ENCODE measurements at places on chromosomes 13 and 19. TPM values are rescaled to one million over a fixed set of nuclear protein-coding genes. Genes with fewer than 3 reads are reported as not detected.

The F10 gene
- total RNA-seq = 41.0 TPM

DNA sequence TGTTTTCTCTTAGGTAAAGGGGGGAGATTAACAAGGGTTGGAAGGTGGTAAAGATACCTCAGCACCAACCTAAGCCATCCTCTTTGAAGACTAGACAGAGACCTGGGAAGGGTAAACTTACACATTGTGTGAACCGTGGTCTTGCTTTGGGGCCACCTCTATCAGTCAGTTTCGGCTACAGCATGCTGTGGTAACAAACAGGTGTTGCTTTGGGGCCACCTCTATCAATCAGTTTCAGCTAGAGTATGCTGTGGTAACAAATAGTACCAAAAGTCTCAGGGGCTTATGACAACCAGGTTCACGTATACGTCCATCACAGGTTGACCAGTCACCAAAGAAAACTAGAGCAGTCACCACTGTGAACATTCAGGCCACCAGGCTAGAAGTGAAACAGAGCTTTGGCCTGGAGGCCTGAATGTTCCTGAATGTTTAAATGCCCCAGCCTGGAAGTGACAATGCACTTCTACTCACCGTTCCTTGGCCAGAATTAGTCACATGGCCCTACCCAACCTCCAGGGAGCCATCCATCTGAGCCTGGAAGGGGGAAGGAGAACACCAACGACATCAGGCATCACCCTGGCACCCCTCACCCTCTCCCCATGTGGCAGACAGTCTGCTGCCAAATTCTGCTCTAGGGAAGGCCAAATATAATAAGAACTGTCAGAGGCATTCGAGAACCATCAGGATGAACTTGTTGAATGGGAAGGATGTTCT is 3.8 kb downstream of the FXYD7 start:
- no peak overlapping the region for H3K4me3 ChIP-seq
- peaks cover 38% of the 10 kb centered on the region for H3K27me3 ChIP-seq
- H3K36me3 ChIP-seq = no peaks in the 10 kb centered on the region
- H3K4me1 ChIP-seq = peaks cover 19% of the 10 kb centered on the region
- no peak overlapping the region for H3K27ac ChIP-seq

DNA sequence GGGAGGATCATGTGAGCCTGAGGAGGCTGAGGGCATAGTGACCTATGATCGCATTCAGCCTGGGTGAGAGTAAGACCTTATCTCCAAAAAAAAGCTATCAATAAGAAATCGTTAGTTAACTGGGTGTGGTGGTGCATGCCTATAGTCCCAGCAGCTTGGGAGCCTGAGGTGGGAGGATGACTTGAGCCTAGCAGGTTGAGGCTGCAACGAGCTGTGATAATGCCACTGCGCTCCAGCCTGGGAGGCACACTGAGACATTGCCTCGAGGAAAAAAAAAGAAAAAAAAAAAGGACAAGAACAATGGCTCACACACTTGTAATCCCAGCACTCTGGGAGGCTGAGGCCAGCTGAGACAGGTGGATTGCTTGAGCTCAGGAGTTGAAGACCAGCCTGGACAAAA is 16.2 kb downstream of the PSPC1 start:
- DNase-seq = no peak
- no peaks in the 10 kb centered on the region for H3K27me3 ChIP-seq
- H3K4me1 ChIP-seq = no peaks in the 10 kb centered on the region
- H3K4me3 ChIP-seq = no peak overlapping the region

GRCh38 chr19:29672933-29673336 is 7.7 kb downstream of the PLEKHF1 start:
- H3K27me3 ChIP-seq = peaks cover 3% of the 10 kb centered on the region
- H3K4me1 ChIP-seq = peaks cover 30% of the 10 kb centered on the region
- DNase-seq = no peak

GRCh38 chr19:39448271-39448670 is 2.9 kb downstream of the SUPT5H start:
- peaks cover 16% of the 10 kb centered on the region for H3K4me1 ChIP-seq
- no peaks in the 10 kb centered on the region for H3K27me3 ChIP-seq
- no peak for DNase-seq
- peaks cover 38% of the 10 kb centered on the region for H3K36me3 ChIP-seq
- H3K4me3 ChIP-seq = no peak overlapping the region
